ENCODE measurements at places on chromosomes 7 and 10.
A peak's percentile ranks its signal among the peaks of the same experiment; 100 is the strongest.

DNA sequence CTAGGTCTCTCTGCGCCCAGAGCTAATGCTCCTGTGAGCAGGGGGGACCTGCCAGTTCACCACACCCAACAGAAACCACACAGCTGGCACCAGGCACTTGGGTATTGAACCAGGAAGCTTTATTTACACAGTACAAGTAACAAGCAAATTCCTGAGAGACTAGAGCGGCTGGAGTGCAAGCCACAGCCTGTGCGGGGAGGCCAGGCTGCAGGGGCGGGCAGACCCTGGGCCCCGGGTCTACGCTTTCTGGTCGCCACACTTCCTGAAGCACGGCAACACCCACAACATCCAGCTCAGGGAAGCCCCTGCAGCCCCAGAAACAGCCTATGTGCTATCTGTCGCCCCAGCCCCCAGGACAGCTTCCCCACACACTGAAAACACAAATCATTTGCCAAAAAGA is 125.0 kb downstream of the FAM53B start:
- no peak for DNase-seq

DNA sequence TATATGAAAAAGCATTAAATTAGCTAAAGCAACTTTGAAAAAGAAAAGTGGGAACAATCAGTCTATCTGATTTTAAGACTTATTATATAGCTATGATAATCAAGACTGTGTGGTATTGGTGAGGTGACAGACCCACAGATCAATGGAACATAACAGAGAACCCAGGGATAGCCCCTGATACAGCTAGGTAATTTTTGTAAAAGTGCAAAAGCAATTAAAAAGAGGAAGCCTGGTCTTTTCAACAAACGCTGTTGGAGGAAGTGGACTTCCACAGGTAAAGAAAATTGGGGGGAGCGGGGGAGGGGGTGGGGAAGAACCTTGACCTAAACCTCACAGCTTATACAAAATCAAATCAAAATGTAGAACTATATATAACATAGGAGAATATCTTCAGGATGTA is 45.4 kb downstream of the GNA12 start:
- DNase-seq: no peak

GRCh38 chr7:24191362-24191761 is 92.6 kb upstream of the NPY start:
- DNase-seq: no peak

DNA sequence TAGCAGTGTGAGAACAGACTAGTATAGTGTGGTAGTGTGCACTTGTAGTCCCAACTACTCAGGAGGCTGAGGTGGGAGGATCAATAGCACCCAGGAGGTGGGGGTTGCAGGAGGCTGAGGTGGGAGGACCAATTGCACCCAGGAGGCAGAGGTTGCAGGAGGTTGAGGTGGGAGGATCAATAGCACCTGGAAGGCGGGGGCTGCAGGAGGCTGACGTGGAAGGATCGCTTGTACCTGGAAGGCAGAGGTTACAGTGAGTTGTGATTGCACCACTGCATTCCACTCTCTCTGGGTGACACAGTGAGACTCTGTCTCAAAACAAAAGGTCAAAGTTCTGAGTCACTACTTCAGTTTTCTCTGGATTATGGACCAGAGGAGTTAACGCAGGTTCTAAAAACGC is 22.6 kb upstream of the DIP2C start:
- DNase-seq: no peak

DNA sequence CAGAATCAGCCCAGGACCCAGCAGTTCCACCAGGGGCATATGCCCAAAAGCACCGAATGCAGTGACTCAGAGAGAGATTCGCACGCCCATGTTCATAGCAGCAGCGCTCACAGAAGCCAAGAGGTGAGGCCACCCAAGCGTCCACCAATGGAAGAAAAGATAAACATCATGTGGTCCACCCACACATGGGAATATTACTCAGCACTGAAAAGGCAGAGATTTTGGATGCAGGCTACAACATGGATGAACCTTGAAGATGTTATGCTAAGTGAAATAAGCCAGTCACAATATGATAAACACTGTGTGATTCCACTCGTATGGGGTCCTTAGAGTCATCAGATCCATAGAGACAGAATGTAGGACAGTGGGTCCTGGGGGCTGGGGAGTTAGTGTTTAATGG is 427.4 kb downstream of the DNAJB6 start:
- no peak for DNase-seq

- no peak for DNase-seq
These were observed 233.1 kb downstream of the CCDC3 start for GRCh38 chr10:12768156-12769100.

- DNase-seq: peak; percentile 39
These were observed 1.2 kb downstream of the MACROH2A2 start for GRCh38 chr10:70053841-70054288.

DNA sequence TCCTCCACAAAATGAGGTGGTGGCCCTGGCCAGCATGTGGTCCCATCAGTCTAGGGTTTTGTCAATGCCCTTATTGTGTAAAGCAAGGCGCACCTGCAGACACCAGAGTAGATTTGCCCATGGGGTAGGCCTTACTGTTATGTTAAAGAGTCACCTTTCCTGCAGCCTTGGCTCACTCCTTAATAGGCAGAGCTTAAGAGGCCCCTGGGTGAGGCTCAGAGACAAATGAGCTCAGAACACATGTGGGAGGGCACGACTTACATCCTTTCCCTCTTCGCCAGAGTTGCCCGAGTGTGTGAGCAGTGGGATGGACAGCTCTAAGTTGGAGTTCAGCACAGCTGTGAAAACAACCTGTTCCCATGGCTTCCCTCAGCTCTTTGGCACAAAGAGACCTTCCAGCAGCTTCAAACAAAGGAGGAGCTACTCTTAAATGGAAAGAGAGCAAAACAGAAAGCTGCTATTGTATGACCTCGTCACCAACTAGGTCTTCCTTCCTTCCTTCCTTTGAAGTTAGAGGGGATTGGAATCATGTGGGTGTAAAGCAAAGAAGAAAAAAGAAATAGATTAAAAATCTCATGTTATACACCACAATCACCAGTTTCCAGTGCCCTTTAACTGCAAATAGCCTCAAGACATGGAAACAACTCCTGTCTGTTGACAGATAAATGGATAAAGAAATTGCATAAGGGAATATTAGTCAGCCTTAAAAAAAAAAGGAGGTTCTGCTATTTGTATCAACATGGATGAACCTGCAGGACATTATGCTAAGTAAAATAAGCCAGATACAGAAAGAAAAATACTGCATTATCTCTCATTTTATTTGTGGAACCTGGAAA is 11.9 kb upstream of the XPNPEP1 start:
- DNase-seq: no peak

GRCh38 chr10:34547291-34547690 is 267.8 kb downstream of the PARD3 start:
- DNase-seq: no peak

- DNase-seq: no peak
These were observed 26.6 kb downstream of the RPP38 start for GRCh38 chr10:15123749-15124184.

GRCh38 chr7:90210475-90210874 is 1.1 kb upstream of the STEAP2 start:
- DNase-seq: no peak

GRCh38 chr7:26007510-26007909 is 144.5 kb upstream of the NFE2L3 start:
- DNase-seq: no peak

- DNase-seq: peak; percentile 48
These were observed 51.5 kb downstream of the CCNY start for GRCh38 chr10:35387768-35388167.

GRCh38 chr7:76022026-76022780 is 25.6 kb downstream of the STYXL1 start:
- no peak for DNase-seq

Data from suppressor macrophage treated with lipopolysaccharide for 4 hours (primary cell).